Foreskin melanocyte (primary cell): ENCODE measurements at places on chromosomes 1 and 21.
A peak's percentile ranks its signal among the peaks of the same experiment; 100 is the strongest.

- DNase-seq = no peak
These were observed 117.6 kb downstream of the CENPF start for GRCh38 chr1:214720561-214720960.

DNA sequence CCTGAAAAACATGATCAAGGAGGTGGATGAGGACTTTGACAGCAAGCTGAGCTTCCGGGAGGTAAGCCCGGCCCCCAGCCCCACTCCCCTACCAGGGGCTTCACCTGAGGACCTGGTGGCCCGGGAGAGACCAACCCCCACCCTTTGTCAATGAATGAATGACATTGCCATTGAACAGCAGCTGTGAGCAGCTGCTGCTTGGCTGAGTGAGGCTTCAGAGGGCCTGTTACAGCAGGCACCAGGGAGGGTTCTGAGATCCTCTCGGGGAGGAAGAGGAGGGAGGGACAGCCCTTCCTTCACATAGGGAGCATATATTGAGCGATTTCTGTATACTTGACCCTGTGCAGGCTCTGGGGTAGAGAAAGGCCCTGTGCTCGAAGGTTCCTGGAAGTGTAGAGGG is 12.3 kb upstream of the CTRC start:
- DNase-seq = no peak

DNA sequence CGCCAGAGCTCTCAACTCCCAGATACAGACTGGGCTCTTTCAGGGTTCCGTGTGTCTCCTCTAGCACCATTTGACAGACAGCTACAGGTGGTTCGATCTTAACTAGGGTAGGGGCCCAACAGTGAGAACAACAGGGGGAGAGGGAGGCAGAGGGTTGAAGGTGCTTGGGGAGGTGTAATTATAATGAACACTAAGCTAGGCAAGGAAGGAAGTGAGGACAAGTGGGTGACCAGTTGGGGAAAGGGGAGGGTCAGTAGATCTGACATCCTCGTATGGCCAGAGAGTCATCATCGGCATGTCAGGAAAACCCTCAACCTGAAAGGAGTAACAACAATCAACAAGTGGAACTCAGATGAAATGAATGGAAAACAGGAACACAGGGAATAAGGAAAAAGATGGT is 22.8 kb downstream of the GLIS1 start:
- no peak for DNase-seq

DNA sequence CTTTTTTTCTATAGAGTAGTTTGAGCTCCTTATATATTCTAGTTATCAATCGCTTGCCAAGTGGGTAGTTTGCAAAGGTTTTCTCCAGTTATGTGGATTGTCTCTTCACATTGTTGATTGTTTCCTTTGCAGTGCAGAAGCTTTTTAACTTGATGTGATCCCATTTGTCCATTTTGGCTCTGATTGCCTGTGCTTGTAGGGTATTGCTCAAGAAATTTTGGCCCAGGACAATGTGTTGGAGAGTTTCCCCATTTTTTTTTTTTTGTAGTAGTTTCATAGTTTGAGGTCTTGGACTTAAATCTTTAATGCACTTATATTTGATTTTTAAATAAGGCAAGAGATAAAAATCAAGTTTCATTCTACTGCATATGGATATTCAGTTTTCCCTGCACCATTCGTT is 774.8 kb upstream of the ADAMTS5 start:
- no peak for DNase-seq

DNA sequence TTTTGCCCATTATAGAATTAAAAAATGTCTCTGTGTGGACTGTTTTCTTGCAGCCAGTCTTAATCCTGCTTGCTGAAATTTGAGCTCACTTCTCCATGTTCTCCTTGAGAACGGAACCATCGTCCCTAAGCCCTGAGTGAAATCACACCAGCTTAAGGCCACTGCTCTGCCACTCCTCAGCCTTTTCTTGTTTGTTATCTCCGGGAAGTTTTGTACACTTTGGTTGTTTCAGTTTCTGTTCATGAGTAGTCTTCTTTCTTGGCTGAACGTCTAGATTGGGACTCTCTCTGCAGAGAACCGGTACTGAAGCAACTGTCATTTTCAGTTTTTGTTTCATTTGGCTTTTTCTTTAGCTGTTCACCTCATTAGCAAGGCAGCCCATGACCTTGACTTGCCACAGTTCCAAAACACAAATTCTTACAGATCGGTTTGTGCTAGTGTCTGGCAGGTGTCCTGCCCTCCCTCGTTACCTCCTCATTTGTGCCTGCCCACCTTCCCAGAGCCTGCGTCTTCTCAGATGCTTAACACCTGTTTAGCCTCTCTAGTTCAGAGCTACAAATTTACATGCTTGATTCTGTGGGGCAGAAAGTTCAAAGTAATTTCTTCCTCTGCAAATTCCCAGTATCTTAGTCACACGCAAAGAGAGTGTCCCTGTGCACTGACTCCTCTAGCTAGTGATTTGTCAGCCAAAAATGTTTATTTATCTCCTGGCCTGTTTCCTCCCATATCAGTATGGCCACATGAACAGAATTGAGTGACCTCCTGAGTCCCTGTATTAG is 12.4 kb downstream of the PSEN2 start:
- no peak for DNase-seq

DNA sequence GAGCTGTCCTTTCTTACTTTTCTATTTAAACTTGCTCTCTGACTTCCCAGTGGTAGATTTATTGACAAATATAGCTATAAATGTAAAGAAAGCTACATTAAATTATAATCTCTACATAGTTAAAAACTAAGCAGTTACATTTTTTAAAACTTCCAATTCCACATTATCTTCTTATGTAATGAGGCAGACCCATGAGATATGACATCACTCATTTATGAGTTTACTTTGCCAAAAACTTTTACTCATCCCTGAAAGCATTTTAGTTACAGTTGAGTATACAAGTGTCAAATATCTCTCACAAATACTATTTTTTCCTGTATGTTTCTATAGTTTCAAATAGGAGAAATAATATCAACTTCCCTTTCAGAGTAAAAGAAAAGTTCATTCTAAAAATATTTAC is 3.8 kb downstream of the NMNAT2 start:
- DNase-seq = no peak

DNA sequence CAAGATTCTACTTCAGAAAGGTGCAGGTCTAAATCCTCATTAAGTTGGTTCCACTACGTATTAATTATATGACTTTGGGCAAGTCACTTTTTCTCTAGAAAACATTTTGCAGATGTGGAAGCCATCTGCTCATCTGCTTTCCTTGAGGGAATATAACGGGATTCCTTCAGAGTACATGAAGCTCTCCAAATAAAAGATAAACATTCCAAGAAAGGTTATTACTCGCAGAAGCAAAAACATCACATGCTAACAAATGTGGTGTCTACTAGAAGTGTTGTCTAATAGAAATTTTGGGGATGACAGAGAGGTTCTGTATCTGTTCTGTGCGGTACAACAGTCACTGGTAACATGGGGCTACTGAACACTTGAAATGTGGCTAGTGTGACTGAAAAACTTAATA is 60.2 kb downstream of the NIBAN1 start:
- DNase-seq = no peak

DNA sequence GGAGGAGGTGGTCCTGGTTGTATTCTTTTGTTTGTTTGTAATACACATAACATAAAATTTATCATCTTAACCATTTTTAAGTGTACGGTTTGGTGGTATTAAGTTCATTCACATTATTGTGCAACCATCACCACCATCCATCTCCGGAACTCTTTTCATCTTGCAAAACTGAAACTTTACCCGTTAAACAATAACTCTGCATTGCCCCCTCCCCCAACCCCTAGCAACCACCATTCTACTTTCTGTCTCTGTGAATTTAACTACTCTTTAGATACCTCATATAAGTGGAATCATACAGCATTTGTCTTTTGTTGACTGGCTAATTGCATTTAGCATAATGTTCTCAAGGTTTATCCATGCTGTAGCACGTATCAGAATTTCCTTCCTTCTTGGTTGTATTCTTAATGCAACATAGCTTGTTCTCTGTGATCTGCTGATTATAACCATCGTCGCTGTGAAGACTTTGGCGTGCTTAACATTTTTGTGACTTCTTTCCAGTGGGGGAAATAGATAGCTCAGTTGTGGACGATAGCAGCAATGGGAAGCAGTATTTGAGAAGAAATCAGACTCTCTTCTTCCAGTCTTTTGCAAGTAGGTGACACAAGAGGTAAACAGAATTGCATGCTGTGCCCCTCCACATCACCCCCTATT is 117.5 kb upstream of the HOOK1 start:
- DNase-seq = no peak

- peak; percentile 9 for DNase-seq
These were observed 34.9 kb upstream of the VASH2 start for GRCh38 chr1:212915245-212916091.

DNA sequence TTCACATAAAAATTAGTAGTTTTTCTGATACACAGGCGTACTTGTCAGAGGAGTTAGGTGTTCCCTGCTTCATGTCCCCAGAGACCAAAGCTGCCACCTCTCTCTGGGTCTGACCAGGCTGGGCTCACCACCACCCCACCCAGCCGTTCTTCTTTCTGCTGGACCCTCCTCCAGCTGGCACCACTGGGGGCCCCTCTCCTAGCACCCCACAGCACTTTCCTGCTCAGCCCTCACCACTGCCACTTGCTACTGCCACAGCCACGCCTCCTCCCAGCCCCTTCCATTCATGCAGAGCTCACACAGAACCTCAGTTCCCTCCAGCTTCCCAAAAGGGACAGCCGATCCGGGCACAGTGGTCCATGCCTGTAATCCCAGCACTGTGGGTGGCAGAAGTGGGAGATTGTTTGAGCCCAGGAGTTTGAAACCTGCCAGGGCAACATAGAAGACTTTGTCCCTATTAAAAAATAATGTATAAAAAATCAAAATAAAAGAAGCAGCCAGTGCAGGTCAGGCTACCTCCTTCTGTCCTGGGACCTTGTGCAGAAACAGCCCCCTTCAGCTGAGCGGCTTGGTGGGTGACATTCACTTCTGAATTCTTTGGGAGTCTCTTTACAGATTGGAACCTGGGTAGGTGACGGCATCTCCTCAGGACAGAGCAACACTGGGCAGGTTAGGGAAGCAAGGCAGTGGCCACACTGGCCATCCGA is 208.3 kb downstream of the TOMM20 start:
- no peak for DNase-seq

GRCh38 chr1:192724670-192725069 is 84.2 kb upstream of the RGS2 start:
- peak; percentile 85 for DNase-seq

- DNase-seq = no peak
These were observed 39.0 kb upstream of the MYSM1 start for GRCh38 chr1:58738876-58739275.

DNA sequence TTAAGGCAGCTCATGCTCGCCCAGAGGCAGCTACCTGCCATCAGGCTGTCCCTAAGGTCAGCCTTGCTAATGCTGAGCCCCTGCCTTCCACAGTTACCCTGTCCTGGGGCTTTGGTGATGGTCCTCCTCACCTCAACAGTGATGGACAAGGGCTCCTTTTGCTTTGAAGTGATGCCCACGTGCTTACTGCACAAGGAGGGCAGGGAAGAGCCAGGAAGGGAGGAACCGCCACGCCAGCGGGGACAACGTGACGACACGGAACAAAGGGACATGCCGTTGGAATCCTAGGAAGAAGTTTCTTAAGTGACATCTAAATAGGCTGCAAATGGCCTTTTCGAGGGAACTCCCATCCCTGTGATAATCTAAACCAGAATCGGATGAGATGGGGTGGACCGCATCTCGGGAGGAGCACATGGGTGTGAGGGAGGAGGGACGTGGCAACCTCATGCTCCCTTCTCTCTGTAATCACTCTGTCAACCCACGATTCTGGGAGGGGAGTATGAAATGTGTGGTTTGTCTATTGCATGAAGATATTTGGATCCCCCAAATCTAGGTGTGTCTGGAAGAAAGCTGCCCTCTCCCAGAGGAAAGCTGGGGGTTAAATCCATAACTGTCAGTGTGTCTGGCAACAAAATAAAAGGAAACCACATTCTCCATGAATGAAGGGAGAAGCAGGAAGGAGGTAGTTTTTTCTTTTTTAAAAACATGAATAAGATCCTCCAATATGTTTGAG is 110.9 kb upstream of the IRF2BP2 start:
- no peak for DNase-seq

DNA sequence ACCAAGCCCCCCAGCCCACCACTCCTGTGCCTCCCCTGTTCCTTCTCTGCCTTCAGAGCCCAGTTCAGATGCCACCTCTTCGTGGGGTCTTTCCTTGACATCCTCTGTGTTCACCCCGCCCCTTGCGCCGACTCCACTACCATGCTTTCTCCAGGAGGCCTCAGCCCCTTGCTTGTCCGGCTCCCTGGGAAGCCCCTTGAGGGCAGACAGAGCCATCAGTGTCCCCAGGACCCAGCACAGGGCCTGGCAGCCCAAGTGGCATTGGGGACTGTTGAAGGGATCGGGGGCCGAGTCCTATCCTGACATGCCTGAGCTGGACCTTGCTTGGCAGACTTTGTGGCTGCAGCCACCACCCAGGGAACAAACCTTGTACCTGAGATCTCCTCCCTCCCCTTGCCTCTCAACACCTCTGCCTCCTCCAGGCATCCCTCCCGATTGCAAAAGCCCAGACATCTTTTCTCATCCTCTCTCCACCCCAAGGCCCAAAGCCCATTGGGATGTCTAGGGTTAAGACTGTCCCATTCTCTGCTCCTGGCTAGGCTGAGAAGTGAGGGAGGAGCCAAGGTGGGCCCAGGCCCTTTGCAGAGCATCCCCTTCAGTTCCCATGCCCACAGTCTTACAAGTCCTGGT is 3.4 kb downstream of the CLDN19 start:
- no peak for DNase-seq

DNA sequence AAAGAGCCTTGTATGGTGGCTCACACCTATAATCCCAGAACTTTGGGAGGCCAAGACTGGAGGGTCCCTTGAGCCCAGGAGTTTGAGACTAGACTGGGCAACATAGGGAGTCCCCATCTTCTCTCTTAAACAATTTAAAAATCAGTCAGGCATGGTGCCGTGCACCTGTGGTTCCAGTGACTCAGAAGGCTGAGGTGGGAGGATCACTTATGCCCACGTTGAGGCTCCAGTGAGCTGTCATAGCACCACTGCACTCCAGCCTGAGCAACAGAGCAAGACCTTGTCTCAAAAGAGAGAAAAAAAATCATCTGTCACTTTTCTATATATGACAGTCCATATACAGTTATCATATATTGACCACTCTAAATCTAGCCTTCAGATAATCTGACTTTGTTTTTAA is 658.3 kb downstream of the LTN1 start:
- no peak for DNase-seq

- DNase-seq = no peak
These were observed 30.0 kb upstream of the SDE2 start for GRCh38 chr1:226029093-226029496.

GRCh38 chr21:22244516-22244915 is 1246.3 kb downstream of the NCAM2 start:
- DNase-seq = no peak
